ENCODE measurements at places on chromosomes 4 and X.

DNA sequence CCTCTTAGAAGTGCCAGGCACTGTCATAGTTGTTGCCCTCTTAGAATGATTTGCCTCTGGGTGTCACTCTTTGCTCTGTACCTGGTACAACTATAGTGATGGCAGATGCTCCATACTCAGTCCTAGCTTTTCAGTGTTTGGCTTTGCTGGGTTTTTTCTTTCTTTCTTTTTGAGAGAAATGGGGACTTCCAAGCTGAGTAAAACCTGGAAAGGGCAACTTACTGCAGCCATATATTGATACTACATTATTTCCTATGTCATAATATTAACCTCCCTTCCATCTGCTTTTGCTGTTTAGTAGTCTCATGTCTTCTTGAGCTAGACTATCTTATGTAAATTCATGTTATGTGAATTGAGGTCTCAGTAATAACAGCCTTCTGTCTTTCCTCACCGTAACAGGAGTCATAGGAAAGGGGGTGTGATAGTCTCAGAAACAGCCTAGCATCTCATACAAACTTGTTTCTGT lies 49.0 kb downstream of the NIPAL1 start:
- no peak for DNase-seq

- DNase-seq: peak; percentile 47
Observed at GRCh38 chr4:147683188-147683591, 773 bp downstream of the PRMT9 start.

- DNase-seq: no peak
Observed at GRCh38 chrX:149571770-149572169, 15.5 kb downstream of the MAGEA9B start.

GRCh38 chr4:9927341-9928007 lies 93.8 kb downstream of the SLC2A9 start:
- no peak for DNase-seq

DNA sequence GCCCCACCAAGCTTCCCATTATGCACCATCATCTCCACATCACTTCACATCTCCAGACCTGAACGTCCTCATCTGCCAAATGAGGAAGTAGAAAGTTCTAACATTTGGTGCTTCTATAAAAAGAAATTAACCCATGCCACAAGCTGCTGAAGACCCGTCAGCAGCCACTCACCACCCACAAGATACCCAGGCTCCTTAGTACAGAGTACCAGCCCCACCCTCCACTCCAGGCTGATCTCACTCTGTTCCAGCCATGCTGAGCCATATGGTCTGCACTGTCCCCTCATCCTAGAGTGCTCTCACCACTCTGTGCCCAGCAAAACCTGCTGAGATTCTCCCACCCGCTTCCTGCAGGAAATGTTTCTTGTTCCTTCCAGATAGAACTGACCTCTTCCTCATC lies 240.8 kb upstream of the PPARGC1A start:
- no peak for DNase-seq

GRCh38 chr4:139872274-139872673 lies 206.7 kb downstream of the MGST2 start:
- DNase-seq: no peak

GRCh38 chr4:153065276-153065675 lies 129.2 kb downstream of the FHDC1 start:
- DNase-seq: no peak

DNA sequence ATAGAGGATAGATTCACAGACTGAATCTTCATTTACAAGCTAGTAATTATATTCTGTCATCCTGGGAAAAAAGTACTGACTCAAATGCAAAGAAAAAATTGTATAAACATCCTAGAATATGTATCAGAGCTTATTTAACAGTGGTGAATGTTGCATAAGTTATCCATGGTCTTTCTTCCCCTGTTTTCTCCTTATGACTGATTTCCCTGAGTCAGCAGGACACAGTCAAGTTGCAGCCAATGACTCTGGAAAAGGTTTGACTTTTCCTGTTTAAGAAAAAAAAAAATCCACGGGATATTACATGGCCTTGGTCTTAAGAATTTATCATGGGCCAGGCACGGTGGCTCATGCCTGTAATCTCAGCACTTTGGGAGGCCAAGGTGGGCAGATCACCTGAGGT lies 36.5 kb downstream of the INPP4B start:
- DNase-seq: no peak

- DNase-seq: no peak
Observed at GRCh38 chr4:107866726-107867125, 42.0 kb downstream of the SGMS2 start.

GRCh38 chr4:160353548-160353947 lies 1250.7 kb downstream of the RAPGEF2 start:
- DNase-seq: no peak
